ENCODE measurements at places on chromosomes 4 and X. TPM values are rescaled to one million over a fixed set of nuclear protein-coding genes. Genes with fewer than 3 reads are reported as not detected.

The CLDN2 gene
- total RNA-seq = not detected

The GUCY1B1 gene
- total RNA-seq = 0.86 TPM

The ABCG2 gene
- total RNA-seq = 17.8 TPM

The SHROOM2 gene
- 6.7 TPM for total RNA-seq

The CASP3 gene
- 37.2 TPM for total RNA-seq

The MAGEA9B gene
- total RNA-seq = not detected

The GPR50 gene
- not detected for total RNA-seq

The ATP1B4 gene
- not detected for total RNA-seq

The NDST4 gene
- not detected for total RNA-seq

The TMEM192 gene
- total RNA-seq = 15.1 TPM

The NPY1R gene
- total RNA-seq = 0.43 TPM

The PRKG2 gene
- 0.72 TPM for total RNA-seq

The BMP3 gene
- 0.14 TPM for total RNA-seq

The EDNRA gene
- total RNA-seq = 1.3 TPM

The DCX gene
- not detected for total RNA-seq

The GRIPAP1 gene
- total RNA-seq = 23.6 TPM

The POLN gene
- total RNA-seq = 1.1 TPM

The CEP44 gene
- 11.6 TPM for total RNA-seq

The CCDC110 gene
- total RNA-seq = 0.29 TPM

The GAGE2A gene
- not detected for total RNA-seq

The HPGD gene
- total RNA-seq = not detected

Data from placental pericyte (primary cell).